A549 treated with CORT108297 at 1 μM for 4 hours (cell line): ENCODE measurements at places on chromosomes 12 and 14. TPM values are rescaled to one million over a fixed set of nuclear protein-coding genes. Genes with fewer than 3 reads are reported as not detected.

ARMH4 gene
- total RNA-seq, result 0.55 to 0.84 TPM (median 0.69 TPM) in 5 replicates

INHBC gene
- total RNA-seq, result 0.05 to 0.08 TPM in 2 of 5 replicates, not detected in the others

RAPGEF3 gene
- total RNA-seq, result 0.43 to 0.81 TPM (median 0.65 TPM) in 5 replicates

MYG1 gene
- 75.1 to 107 TPM (median 97.5 TPM) in 5 replicates for total RNA-seq

ESRRB gene
- total RNA-seq, result 0.17 to 0.38 TPM (median 0.23 TPM) in 5 replicates

PRB2 gene
- not detected in 5 replicates for total RNA-seq

EPYC gene
- total RNA-seq, result not detected in 5 replicates

ADAM20 gene
- total RNA-seq, result not detected in 5 replicates

OR10G3 gene
- not detected in 5 replicates for total RNA-seq

CCDC196 gene
- total RNA-seq, result not detected in 5 replicates

SLCO1A2 gene
- total RNA-seq, result 0.07 to 0.32 TPM (median 0.13 TPM) in 3 of 5 replicates, not detected in the others

TGM1 gene
- total RNA-seq, result 0.65 to 1.3 TPM (median 1.1 TPM) in 5 replicates

LRP1-AS gene
- not detected in 5 replicates for total RNA-seq

ADAM21 gene
- 0.03 TPM in 1 of 5 replicates, not detected in the others for total RNA-seq

KLRD1 gene
- not detected in 5 replicates for total RNA-seq

HOXC9 gene
- 11.1 to 12.5 TPM (median 11.7 TPM) in 5 replicates for total RNA-seq
